ENCODE measurements at places on chromosomes 1 and 21.

DNA sequence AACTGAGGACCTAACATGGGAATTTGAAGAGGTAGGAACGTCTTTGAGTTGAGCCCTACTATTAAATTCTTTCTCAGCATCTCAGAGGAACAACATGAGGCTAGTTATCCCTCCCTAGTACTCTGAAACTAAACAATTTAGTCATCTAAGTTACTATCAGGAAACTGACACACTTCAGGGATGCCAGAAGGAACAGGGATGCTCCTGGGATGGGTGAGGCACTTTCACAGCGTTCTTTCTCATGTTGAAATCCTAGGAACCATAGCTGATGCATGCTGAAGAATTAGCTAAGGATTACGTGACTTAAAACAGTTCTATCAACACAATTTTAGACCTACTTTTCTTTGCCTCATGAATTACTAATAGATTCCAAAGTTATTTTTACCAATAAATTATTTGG lies 1.8 kb upstream of the SPRR2G start:
- no peak for DNase-seq

DNA sequence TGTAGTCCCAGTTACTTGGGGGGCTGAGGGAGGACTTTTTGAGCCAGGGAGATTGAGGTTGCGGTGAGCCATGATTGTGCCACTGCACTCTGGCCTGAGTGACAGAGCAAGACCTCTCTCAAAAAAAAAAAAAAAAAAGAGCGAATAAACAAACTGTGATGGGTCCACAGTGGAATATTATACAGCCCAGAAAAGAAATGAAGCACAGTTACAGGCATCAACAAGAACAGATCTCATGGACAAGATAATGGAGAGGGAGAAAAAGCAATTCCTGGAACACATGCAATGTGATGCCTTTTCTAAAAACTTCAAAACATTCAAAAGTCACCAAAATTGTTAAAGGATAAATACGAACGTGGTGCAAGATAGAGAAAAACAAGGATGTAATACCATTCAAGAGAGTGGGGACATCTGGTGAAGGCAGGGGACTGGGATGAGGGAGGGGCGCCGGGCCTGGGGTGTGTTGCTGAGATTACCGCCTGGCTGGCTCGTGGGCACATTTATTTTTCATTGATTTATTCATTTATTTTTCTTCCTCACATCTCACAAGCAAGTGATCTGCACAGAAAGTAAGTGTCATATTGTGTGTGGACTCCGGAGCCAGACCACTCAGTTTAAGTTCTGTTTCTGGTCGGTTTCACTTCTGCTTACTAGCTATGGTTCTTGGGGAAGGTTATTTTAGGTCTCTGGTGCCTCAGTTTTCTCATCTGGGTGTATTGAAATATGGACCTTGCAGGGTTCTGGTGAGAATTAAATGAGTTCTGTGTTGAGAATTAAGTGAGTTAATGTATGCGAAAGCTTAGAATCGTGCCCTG lies 30.1 kb downstream of the ABCG1 start:
- DNase-seq, result no peak

- DNase-seq, result no peak
Observed at GRCh38 chr1:21490774-21491487, 18.3 kb upstream of the ALPL start.

DNA sequence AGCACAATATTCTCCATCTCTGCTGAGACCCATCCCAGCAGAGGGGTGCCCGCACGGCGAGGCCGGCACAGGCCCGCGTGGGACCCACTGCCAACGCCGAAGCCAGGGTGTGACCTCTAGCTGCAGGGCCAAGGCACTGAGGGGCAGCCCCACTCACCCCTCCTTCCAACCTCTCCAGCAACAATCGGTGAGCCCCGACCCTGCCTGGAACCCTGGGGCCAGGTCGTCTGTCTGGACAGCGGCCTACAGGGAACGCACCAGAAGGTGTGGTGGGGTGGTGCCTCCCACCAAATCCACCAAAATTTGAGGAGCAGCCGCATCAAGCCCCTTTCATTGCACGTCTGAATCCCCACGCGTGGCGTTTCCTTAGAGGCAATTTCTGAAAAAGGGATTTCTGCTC lies 63.0 kb upstream of the ADARB1 start:
- no peak for DNase-seq

DNA sequence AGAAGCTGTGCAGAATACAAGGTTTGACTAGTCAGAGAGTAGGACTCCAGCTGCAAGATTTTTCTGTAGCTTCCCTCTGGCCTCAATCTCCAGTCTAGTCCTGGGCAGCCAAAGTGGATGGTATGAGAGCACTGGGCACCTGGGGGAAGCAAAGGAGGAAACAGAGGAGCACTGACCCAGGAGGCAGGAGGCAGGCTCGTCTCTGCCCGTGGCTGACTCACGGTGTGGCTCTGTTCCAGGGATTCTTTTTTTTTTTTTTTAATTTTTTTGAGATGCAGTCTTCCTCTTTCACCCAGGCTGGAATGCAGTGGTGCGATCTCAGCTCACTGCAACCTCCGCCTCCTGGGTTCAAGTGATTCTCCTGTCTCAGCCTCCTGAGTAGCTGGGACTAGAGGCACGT lies 4.1 kb upstream of the NPPB start:
- DNase-seq, result no peak

GRCh38 chr1:176843352-176844297 lies 320.9 kb downstream of the ASTN1 start:
- no peak for DNase-seq

GRCh38 chr1:46306159-46306530 lies 2.6 kb downstream of the UQCRH start:
- DNase-seq, result no peak

DNA sequence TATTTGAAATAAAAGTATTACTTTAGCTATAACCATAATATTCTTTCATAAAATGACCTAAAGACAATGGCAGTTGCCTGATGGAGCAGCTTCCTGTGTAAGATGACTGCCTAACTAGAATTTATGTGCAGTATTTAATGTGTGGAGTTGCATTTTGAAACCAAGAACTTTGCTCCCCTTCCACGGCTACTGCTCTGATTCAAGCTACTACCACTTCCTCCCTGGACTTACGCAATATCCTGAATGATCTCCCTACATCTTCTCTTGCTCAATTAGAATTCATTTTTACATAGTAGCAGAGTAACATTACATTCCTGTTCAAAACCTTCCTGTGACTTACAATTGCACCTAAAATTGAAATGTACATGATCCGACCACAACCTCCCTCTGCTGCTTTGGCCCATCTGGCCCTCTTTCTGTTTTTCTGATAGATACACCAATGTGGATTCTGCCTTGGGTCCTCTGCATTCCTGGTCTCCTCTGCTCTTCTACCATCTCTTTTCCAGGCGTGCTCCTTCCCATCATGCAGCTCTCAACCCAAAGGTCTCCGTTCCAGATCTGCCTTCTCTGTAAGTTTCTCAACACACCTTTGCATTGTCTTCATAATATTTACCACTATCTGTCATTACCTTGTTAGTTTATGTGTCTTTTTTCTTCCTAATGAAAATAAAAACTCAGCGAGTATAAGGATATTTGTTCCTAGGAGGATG lies 47.4 kb upstream of the USP25 start:
- DNase-seq, result no peak

- no peak for DNase-seq
Observed at GRCh38 chr1:41322835-41323234, 38.4 kb upstream of the FOXO6 start.

DNA sequence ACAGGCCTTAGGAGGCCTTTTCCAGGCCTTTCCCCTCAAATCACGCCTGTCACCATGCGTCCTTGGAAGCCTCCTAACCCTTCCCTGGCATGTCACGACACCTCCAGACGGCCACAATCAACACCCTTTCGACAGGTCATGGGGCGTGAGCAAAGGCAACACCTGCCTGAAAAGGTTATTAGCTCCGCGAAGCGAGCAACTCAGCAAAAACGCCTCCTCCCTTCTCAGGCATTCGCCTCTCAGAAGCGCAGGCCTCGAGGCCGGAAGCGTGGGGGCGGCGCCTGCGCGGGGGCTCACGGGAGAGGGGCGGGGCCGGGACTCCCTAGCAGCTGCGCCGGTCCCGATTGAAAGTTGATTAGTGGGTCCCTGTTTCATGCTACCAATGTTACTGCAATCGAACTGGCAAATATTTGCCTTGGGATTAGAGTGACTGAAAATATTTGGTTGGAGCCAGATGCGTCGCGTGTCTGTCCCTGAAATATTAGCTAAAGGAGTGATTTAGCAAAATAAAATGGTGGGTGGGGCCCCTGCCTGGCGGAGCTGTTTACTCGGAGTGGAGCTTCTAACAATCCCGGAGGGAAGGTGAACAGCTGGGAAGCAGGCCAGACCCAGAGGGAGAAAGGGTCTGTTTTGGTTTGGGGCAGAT lies 44.9 kb downstream of the GFI1 start:
- no peak for DNase-seq

GRCh38 chr1:216075339-216075738 lies 347.9 kb downstream of the USH2A start:
- DNase-seq, result no peak

DNA sequence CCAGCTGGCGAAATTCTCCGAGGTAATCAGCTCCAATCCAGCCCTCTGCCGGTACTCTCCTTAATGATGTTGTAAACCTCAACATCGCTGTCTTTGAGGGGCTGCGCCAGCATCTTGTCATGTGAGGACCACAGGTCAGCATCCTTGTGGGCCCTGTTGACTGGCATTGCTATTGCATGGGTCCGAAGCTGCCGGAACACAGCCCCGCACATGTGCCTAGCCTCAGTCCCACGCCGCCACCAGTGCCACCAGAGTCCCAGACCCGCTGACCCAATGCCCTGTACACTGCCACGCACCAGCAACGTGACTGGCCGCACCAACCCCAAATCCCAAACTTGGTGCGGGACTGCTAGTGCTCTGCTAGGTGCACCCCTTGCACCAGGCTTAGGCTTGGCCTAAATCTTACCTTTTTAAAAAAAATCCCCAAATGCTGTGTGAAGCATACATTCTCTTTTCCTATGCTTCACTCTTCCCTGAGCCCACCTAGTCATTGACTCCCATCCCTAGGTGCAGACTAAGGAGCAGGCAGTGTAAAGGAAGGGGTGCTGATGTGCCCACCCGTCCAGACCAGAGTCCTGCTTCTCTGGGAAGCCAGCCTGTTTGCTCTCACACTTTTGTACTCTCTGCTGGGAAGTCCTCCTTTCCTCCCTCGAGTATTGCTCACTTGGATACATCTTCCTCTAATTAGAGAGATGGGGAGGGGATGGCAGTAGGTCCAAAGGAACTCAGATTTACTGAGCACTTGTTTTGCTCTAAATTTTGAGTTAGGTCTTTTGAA lies 81.9 kb upstream of the ARTN start:
- no peak for DNase-seq

DNA sequence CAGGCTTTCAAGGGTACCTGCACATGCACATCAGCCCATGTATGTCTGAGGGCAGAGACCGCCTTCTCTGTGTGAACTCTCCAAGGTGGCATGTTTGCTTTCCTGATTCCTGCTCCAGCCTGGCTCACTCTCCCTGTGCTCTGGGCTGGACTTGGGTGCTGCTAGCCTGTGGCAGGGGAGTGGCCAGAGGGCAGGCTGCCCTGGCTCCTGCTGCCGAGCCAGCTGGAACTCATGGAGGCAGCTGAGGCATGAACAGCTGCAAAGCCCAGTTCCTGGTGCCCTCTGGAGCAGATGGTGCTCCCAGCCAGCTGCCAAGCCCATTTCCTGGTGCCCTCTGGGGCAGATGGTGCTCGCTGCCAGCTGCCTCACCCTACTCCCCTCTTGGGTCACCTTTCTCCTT lies 7.6 kb downstream of the UBL4B start:
- no peak for DNase-seq

GRCh38 chr1:2195785-2196184 lies 1.2 kb upstream of the FAAP20 start:
- DNase-seq, result no peak

DNA sequence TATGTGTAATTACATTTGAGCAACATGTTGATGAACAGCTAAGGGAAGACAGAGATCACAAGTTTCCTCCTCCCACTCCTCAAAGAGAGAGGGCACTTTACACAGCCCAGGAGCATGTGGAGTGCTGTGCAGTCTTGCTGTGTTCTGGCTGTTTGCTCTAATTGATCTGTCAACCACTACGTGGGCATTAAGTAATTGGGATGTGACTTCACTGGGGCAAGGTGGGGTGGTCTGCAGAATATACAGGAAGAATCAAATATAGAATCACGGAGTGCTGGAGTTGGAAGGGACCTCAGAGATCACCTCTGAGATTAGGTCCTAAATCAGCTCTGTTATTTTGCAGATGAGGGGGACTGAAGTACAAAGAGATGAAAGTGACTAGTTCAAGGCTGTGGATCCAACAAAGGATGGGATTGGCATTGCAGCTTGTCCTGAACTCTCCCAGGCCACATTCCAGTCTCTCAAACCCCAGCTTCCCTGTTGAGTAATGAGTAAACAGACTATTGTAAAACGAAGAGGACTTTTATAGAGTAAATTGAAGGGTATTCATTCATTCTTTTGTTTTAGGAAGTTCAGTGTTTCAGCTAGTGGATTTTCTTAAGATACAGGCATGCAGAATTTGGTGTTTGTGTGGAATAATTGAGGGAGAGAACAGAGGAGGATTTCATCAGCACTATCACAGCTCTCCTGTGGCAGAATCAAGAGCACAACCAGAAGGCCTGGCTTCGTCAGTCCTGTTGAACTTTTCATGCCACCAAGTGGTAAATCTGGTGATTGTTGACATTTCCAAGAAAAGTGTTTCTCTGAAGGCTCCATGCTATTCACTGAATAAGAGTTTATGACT lies 22.4 kb downstream of the NOS1AP start:
- no peak for DNase-seq

GRCh38 chr1:247324923-247325322 lies 6.7 kb downstream of the ZNF496 start:
- no peak for DNase-seq

GRCh38 chr1:184970691-184971161 lies 3.6 kb downstream of the NIBAN1 start:
- DNase-seq, result no peak

GRCh38 chr21:42705746-42706374 lies 52.4 kb downstream of the PDE9A start:
- DNase-seq, result no peak

- DNase-seq, result no peak
Observed at GRCh38 chr1:201509601-201510374, 2.9 kb upstream of the CSRP1 start.

GRCh38 chr1:108886292-108886691 lies 9.5 kb downstream of the GPSM2 start:
- DNase-seq, result no peak

GRCh38 chr1:57340334-57341070 lies 83.4 kb downstream of the DAB1 start:
- no peak for DNase-seq

DNA sequence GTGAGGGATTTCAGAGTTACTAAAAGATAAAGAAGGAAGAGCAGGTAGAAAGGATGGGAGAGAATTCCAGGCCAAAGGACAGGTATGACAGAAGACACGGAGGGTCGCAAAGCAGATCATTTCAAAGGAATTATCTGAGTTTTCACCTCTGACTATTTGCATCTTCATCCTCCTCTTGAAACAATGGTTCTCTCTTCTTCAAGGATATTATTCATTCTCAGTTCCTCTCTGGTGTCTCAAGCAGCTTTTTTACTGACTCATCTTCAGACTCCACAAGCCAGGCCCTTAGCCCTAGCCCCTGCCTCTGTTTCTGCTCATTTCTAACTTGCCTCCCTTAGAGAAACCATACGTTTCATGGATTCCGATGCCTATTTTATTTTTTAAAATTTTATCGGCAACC lies 15.0 kb downstream of the DDX59 start:
- DNase-seq, result no peak
